ENCODE measurements at places on chromosomes 12 and 14.

- no peak for DNase-seq
Measured at GRCh38 chr12:127150028-127150427, 1116.9 kb upstream of the TMEM132C start.

DNA sequence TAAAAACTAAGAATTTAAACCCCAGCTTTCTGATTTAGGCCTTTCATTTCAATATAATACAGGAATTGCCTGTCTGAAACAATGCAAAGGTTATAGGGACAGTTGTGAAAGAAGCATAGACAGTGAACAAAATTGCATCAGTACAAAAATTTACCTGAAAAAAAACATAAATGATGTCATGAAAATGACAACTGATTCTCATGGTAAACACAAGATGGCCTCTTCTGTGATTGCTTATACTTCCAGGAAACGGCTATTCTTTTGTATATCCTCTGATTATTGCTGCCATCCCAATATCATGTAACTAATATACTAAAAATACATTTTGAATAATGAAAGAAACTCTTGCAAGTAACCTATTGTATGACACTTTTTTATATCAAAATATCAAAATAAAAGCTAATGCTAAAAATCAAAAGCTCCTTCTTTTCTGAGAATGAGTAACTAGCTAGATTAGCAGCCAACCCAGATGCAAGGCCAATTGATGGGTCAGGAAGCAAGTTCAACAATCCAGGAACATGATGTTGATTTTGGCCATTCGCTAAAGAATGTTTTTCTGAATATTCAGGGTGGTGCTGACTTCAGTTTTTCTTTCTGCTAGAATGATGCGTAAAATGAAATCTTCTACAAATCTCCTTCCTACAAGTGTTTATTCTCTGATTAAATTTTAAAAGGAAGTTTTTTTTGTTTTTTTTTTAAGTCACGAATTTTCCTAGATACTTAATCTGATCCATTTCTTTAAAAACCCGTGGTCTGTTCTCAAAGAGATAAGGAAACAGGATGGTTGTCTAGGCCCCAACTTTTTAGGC lies 83.6 kb downstream of the ALX1 start:
- peak; percentile 17 for DNase-seq

GRCh38 chr12:13128291-13128965 lies 25.0 kb upstream of the GSG1 start:
- no peak for DNase-seq

GRCh38 chr12:51921017-51921725 lies 13.9 kb downstream of the ACVRL1 start:
- DNase-seq, result no peak

- peak; percentile 62 for DNase-seq
Measured at GRCh38 chr12:47270782-47271664, 191.3 kb upstream of the AMIGO2 start.
